ENCODE measurements at places on chromosomes 2 and 18.
A peak's percentile ranks its signal among the peaks of the same experiment; 100 is the strongest.

DNA sequence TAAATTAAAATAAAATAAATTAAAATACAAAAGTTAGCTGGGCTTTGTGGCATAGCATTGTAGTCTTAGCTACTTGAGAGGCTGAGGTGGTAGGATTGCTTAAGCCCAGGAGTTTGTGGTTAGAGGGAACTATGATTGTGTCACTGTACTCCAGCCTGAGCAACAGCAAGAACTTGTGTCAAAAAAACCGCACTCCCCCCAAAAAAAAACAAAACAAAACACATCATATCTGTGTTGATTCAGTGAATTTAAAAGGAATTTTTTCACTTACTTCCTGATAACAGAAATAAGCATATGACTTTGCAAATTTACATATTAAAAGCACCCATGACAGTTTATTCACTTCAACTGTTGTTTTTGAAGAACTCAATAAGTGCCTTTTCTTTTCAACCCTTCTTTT, 68.1 kb upstream of the PELI1 start:
- DNase-seq, result no peak

DNA sequence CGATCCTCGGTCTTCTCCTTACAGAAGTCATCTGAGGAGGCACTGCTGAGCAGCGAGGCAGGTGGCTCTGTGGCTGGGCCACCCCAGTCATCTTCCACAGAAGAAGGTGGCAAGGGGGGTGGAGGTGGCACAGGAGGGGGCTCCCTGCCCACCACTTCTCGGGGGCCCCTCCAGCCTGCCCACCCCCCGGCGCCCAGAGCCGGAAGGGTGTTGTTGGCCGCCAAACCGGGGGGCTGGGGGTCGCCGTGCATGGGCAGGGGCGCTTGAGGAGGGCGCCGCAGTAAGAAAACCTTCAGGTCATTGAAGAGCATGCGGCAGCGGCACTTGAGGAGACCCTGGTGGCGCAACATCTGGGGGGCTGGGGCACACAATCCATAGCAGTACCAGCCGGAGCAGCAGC, 2.5 kb downstream of the MARCHF4 start:
- DNase-seq, result no peak

DNA sequence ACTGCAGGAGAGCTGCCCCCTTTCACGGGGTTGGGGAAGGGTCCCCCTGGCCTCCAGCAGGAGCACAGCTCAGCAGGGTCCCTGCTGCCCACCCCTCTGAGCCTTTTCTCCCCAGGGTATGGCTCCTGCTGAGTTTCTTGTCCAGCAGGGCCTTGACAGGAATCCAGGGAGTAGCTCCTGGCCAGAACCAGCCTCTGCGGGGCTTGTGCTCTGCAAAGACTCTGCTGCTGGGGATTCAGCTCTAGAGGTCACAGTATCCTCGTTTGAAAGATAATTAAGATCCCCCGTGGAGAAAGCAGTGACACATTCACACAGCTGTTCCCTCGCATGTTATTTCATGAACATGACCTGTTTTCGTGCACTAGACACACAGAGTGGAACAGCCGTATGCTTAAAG, 21.2 kb downstream of the FOSL2 start:
- no peak for DNase-seq

GRCh38 chr2:216151313-216152025, 42.3 kb downstream of the XRCC5 start:
- no peak for DNase-seq

- DNase-seq, result no peak
Observed at GRCh38 chr2:178333851-178334250, 117.1 kb downstream of the PRKRA start.

DNA sequence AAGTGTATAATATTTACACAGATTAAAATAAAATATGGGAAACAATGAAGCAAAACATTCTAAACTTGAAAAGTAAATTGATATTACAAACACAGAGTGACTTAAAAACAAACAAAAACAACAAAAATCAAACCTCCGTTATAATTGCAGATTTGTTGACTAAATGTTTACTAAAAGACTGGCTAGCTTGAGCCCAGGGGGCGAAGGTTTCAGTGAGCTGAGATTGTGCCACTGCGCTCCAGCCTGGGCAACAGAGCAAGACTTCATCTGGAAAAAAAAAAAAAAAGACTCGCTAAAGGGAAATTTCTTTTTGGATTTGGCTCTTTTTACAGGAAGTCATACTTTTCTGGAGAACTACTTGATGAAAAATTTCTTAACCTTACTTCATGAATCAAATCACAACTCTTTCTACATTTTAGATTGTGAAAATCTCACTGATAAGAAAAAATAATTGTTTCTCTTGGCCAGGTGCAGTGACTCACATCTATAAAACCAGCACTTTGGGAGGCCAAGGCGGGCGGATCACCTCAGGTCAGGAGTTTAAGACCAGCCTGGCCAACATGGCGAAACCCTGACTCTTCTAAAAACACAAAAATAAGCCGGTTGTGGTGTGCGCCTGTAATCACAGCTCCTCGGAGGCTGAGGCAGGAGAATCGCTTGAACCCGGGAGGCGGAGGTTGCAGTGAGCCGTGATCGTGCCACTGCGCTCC, 9.7 kb downstream of the TFPI start:
- no peak for DNase-seq

GRCh38 chr2:36780231-36780839, 83.8 kb downstream of the VIT start:
- no peak for DNase-seq

DNA sequence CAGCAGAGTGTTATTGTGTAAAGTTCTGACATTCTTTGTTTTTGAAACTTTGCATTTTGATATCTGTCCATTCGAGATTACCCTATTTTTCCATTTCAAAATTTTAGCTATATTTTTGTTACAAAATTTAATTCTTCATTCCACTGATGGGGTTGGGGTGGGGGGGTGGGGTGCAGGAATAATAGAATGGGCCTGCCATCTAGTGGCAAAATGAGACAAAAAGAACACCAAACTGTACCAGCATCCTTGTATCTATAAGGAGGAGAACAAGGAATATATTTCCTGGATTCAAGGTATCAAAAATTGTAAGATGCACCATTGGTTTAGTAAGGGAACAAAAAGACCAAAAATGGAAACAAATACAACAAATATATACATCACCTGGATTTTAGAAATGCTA, 27.9 kb upstream of the TTR start:
- no peak for DNase-seq

DNA sequence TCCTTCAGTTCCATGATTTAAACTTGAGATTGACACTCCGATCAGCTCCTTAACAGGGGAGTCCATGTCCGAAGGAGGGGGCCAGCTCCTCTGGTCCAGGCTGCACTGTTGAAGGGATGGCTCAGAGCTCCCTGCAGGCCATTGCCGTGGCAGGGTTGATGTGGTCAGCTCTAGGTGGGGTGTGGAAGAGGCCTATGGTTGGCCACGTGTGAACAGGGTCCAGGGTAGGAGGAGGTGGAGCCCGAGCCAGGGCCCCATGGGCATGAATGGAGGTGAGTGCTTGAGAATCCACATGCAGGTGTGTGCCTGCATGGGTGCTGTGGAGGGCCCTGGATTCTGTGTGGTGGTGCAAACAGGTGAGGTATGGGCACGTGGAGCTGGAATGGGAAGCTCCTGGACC, 1.1 kb downstream of the SPEG start:
- no peak for DNase-seq

DNA sequence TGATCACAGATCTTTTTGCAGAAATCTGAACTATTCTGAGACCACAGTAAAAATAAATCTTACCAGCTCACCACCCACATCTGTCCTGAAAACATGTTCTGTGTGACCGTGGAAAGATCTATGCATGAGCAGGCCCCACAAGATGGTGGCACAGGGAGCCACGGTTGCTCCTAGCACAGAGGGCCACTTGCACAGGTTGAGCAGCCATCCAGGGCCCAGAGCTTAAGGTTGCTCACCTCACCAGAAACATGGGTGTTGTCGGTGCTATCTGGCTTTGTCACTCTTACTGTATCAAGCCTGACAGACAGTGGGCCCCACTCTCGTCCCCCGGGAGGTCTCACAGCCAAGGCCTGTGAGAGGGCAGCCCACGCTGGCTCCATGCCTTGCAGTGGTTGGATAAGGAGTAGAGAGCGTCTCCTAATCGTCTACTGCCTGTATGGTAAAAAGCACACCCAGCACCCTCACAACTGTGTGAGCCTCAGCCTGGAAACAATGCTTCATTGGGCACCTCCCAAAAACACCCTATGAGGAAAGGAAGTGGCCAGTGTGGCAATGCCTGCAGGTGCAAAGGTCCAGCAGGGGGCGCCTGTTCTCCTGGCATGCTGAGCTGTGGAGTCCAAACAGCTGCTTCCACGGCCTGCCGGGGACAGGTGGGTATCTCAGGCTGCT, 19.6 kb downstream of the TUBB6 start:
- peak; percentile 47 for DNase-seq

- no peak for DNase-seq
Observed at GRCh38 chr2:1136067-1136466, 185.4 kb downstream of the SNTG2 start.

DNA sequence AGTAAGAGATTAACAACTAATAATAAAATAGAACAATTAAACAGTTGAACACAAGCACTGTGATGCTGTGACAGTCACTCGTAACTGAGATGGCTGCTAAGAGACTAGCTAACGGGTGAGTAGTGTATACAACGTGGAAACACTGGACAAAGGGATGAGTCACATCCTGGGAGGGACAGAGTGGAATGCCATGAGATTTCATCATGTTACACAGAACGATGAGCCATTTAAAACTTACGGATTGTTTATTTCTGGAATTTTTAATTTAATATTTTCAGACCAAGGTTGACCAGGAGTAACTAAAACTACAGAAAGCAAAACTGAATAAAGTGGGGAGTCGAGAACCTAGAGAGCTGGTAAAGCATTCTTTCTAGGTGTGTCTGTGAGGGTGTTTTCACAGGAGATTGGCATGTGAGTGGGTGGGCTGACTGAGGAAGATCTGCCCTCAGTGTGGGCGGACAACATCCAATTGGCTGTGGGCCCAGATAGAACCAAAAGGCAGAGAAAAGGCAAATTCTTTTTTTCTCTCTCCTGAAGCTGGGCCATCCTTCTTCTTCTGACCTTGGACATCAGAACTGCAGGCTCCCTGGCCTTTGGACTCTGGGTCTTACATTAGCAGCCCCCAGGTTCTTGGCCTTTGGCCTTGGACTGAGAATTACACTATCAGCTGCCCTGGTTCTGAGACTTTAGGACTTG, 14.6 kb downstream of the TMSB10 start:
- no peak for DNase-seq

GRCh38 chr2:5914811-5915611, 222.8 kb downstream of the SOX11 start:
- DNase-seq, result no peak

- no peak for DNase-seq
Observed at GRCh38 chr18:55319459-55320193, 268.4 kb downstream of the TCF4 start.

GRCh38 chr2:235756491-235756890, 262.6 kb downstream of the AGAP1 start:
- no peak for DNase-seq

GRCh38 chr2:196229013-196229412, 57.6 kb upstream of the STK17B start:
- no peak for DNase-seq

GRCh38 chr2:52933878-52934277, 833.7 kb upstream of the CHAC2 start:
- no peak for DNase-seq

GRCh38 chr2:76448956-76449355, 738.2 kb upstream of the GCFC2 start:
- DNase-seq, result no peak

- DNase-seq, result no peak
Observed at GRCh38 chr2:106847366-106847765, 38.6 kb downstream of the ST6GAL2 start.

GRCh38 chr2:233850745-233851144, 3.6 kb downstream of the HJURP start:
- DNase-seq, result no peak

DNA sequence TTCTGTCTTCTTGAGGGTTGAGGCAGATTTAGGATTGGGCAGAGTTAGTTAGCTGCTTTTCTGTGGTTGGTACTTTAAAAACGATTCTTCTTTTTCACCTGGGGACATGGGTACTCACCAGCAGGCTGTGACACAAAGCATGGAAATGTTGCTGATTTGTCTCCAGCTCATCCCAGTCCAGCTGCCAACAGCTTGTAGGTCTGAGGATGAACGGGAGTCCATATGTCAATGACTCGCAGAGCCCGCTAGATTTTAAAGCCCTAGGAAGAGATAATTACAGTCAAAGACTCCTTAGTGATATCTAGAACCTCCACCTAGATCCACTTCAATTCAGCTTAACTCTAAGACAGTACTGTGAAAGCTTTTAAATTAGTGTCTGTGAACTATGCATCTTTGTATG, 20.8 kb downstream of the DOK1 start:
- no peak for DNase-seq

DNA sequence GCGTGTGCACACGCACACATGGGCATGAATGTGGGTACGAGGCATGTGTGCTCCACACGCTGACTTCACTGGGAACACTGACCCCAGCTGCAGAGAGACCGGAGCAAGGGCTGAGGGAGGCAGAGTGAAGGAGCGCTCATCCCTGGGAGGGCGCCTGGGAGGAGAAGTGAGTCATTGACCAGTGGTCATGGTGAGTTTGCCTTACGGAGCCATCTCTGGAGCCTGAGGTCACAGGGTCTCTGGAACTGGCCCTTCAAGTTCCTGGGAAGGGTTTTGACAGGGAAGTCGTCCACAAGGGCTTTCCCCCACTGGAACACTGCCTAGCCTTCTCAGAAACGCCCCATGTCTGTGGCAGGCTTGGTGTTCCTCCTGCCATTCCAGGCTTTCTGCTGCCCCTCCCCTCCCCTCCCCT, 14.3 kb upstream of the TMEM185B start:
- no peak for DNase-seq

DNA sequence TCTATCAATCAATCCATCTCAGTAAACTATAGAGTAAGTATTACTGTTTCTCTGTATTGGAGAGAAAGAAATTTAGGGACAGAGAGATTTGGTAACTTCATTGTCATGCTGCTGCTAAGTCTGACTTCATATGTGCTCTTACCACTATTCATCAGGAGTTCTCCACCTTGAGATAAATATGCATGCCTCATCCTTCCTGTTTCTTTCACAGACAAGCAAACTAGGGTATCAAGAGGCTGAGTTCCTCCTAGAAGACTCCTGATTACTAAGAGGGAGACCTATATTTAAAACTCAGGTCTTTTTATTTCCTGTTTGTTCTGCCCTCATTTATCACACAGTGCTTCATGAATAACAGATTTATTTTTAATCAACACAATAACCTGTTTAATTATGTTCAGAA, 34.1 kb downstream of the RIT2 start:
- DNase-seq, result no peak

- DNase-seq, result no peak
Observed at GRCh38 chr2:26170795-26171194, 2.1 kb upstream of the GAREM2 start.
